ENCODE measurements at places on chromosomes 1 and 21.

DNA sequence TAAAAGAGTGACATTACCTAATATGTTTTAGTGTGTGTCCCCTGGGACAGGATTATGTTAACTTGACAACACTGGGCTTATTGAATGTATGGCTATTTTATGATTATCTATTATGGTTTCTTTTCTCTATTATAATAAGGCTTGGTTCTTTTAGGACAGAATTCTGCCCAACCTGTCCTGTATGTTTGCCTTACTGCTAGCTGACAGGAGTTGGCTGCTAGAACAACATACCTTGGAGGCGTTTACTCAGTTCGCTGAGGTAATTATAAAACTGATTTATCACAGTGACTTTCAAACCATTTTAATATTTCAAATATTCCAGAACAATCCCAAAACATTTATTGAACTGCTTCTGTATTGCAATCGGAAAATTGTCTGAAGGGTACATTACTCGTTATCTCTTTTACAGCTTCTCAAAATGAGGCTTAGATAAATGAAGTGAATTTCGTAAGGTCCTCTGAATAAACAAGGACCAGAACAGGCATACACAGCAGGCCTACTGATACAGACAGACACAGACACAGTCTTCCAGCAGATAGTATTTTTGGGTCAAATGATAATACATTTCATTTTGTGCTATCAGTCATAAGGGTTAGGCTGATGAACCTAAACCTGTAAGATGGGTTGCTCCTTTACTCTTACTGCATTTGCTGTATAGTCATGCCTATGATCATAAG, 44.2 kb downstream of the SCYL3 start:
- no peak for DNase-seq

DNA sequence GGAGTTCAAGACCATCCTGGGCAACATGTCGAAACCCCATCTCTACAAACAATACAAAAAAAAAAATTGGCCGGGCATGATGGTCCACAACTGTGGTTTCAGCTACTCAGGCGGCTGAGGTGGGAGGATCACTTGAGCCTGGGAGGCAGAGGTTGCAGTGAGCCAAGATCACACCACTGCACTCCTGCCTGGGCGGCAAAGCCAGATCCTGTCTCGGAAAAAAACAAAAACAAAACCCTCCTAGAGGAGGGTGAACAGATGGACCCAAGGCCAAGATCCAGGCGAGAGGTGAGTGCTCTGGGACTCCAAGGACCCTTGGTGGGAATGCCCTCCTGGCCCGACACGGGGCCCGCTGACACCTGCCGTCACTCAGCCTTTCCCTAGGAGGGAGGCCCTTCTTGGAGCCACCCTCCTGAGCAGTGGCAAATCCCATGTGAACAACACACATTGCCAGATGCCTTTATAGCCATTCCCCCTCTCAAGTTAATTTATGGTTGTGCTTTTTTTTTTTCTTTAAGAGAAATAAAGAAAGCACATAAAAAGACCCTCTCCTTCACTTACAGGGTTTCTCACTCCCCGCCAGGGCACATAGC, 380 bp downstream of the TFF2 start:
- DNase-seq, result no peak

GRCh38 chr1:8666389-8667167, 150.9 kb downstream of the RERE start:
- no peak for DNase-seq

DNA sequence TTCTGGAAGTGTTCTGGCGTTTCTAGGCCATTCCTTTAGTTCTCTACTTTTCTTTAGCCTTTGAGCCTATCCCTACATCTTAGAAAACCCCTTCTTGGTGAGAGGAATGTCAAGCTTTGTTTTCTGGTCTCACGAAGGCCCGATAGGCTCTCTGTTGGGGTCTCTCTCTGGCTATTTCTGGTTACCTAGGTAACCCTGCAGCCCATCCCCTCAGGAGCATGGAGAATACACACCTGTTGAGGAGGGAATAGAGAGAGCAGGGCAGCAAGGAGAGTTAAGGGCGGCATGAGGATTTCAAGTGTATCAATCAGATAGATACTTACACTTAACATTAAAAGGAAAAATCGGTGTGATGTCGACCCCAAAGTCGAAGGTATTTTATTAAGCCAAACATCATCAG, 45.7 kb downstream of the LRRC8D start:
- no peak for DNase-seq

DNA sequence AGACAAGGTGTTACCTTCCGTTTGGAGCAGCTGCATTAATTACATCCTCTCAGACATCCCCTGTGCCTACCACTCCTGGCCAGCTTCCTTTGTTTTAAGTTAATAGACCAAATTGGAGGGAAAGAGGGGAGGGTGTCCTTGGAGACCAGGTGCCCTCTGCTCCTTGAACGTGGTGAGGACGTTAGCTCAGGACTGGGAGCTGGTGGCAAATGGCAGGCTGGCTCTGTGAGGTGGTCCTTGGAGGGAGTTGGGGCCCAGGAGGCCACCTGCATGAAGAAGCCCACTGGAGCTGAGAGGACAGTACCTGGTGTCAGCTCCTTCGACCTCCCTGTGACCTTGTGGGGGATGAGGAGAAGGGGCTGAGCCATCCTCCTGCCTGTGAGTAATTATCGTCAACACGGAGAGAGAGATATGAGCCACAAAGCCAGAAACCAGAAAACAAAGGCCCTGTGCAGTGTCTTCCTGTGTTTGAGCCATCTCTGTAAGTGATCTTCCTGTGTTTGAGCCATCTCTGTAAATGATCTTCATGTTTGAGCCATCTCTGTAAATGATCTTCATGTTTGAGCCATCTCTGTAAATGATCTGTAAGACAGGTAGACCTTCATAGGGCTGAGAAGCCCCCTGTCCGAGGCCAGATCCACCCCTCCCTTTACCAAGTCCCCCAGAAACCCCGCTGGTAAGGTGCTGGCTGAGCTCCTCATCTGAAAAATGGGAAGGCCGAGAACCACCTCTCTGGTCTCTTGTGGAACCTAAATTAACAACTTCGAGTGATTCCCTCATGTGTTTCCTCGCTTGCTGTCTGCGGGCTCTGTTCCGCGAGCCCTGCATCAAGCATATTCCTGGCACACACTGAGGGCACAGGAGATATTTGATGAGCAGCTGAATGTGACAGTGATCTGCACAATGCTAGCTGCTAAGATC, 126.0 kb downstream of the CAMTA1 start:
- DNase-seq, result no peak

Measured in GM12864 (cell line).